ENCODE measurements at places on chromosomes 7 and 10. TPM values are rescaled to one million over a fixed set of nuclear protein-coding genes. Genes with fewer than 3 reads are reported as not detected.

- peak; percentile 98 for DNase-seq
These were observed at the start of gene TASOR2 for GRCh38 chr10:5684318-5684970. Gene TASOR2 (plus strand): TSS chr10:5684838. CDS start chr10:5720643, 35,805 bp downstream.

GRCh38 chr10:96124230-96125141 is 5.6 kb upstream of the ZNF518A start:
- DNase-seq, result peak; percentile 60

GRCh38 chr10:66180581-66181318 is 745.1 kb upstream of the LRRTM3 start:
- DNase-seq, result peak; percentile 6

The GRM3 gene
- not detected for total RNA-seq

The PNLIPRP2 gene
- 10.3 TPM for total RNA-seq

The TUBAL3 gene
- total RNA-seq, result 53.9 TPM

DNA sequence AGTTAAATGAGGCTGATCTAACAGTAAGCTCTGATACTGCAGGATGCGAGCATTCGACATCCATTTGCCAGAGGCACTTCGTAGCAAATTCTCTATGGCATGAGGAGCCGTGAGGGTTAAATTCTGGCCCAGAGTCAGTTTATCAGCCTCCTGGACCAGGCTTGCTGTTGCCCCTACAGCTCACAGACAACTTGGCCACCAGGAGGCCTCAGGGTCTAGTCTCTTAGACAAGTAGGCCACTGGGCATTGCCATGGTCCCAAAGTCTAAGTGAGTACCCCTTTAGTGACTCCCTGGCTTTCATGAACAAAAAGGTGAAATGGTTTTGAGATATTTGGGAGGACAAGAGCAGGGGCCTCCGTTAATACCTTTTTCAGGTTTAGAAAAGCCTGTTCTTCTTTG is 178.0 kb upstream of the MBL2 start:
- DNase-seq, result no peak

The HTR7 gene
- 0.61 TPM for total RNA-seq

GRCh38 chr10:131650169-131650705 is 250.6 kb upstream of the PPP2R2D start:
- DNase-seq, result no peak

The CALCR gene
- total RNA-seq, result not detected

DNA sequence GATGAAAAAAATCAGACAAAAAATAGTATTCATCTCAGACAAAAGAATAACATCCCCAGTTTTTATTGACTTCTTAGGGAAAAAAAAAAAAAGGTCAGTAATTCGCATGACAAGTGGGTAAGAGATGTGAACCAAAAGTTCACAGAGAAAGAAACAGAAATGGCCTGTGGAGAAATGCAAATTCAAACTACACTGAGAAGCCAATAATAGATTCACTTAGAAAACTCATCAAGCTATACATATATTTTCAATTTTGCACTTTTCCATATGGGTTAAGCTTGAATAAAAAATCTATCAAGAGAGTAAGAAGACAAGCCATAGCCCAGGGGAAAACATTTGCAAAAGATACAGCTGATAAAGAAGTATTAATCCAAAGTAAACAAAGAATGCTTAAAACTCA is 28.0 kb downstream of the HERC4 start:
- DNase-seq, result no peak

- no peak for DNase-seq
These were observed 42.2 kb upstream of the HSPB1 start for GRCh38 chr7:76260171-76260703.

GRCh38 chr7:132092106-132092505 is 484.2 kb downstream of the PLXNA4 start:
- DNase-seq, result no peak

GRCh38 chr7:132433301-132433700 is 143.0 kb downstream of the PLXNA4 start:
- DNase-seq, result no peak

- DNase-seq, result no peak
These were observed 457.4 kb upstream of the TPK1 start for GRCh38 chr7:145293228-145293701.

The CALML5 gene
- not detected for total RNA-seq

GRCh38 chr7:123784263-123784662 is 35.5 kb upstream of the WASL start:
- no peak for DNase-seq

The ACHE gene
- total RNA-seq, result 29.2 TPM

The H2BK1 gene
- total RNA-seq, result not detected

GRCh38 chr10:99233000-99233688 is 2.5 kb downstream of the HPSE2 start:
- no peak for DNase-seq

- peak; percentile 67 for DNase-seq
These were observed 128.5 kb downstream of the MAD1L1 start for GRCh38 chr7:2104107-2104710.

DNA sequence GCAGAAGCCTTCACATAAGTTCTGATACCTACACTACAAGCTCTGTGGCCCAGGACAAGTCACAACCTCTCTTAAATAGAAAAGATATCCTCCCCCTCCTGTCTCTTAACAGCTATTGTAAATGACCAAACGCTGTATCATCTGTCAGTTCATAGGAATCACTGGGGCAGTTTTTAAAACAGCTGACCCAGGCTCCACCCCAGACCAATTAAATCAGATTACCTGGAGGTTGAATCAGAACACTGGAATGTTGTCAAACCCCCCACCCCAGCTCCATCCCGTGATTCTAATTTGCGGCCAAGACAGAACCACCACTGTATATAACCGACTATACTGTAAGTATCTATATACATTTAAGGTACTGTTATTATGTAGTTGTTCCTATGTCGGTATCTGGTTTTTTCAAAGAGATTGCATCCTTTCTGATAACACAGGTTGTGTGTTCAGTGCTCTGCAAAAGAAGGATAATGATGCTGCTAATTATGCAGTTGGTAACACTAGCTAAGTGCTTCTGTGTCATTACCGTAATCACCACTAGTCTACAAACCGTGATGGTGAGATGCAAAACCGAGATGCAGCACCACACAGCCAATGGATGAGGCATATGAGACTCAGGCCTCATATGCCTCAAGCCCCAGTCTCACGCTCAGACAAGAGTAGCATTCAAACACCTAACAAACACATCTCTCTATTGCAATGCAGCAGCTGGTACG is 47.4 kb downstream of the TNS3 start:
- DNase-seq, result no peak

DNA sequence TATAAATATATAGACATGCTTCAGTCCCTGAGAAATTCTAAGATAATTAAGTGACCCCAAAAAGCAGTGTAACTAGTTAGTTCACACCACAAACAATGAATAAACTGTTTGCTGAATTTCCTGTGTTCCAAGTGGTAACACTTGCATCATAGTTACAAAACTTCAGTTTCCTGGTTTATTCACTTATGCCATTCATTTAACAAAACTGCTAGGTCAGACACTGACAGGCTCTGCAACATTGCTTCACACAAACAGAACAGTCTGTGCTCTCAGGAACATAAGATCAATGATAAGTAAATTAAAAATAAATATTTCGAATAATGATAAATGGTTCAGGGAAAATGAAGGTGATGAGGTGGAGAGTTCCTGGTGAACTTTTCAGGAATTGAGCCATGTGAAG is 133.3 kb upstream of the NAMPT start:
- no peak for DNase-seq

- no peak for DNase-seq
These were observed 44.9 kb downstream of the HYCC1 start for GRCh38 chr7:22969010-22969431.

- DNase-seq, result no peak
These were observed 552.4 kb upstream of the MGMT start for GRCh38 chr10:128914681-128915080.

- DNase-seq, result no peak
These were observed 11.2 kb upstream of the OR2A5 start for GRCh38 chr7:144037414-144038035.

DNA sequence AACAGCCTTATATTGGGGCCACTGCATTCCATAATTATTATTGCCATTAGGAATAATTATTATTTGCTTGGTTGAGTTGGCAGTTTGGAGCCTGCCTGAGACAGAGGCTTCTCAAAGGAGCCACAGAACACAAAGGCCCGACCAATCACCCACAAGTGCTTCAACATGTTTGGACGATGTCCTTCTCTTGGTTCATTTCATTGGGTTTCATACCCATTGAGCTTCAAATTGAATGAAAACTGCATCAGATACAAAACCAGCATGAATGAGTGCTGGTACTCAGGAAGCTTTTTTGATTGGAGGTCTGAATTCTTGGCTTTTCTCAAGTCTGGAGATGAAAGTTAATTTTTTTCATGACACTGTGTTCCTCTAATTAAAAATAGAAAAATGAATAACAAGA is 168.3 kb downstream of the CREB5 start:
- no peak for DNase-seq

The AGAP5 gene
- 8.0 TPM for total RNA-seq

DNA sequence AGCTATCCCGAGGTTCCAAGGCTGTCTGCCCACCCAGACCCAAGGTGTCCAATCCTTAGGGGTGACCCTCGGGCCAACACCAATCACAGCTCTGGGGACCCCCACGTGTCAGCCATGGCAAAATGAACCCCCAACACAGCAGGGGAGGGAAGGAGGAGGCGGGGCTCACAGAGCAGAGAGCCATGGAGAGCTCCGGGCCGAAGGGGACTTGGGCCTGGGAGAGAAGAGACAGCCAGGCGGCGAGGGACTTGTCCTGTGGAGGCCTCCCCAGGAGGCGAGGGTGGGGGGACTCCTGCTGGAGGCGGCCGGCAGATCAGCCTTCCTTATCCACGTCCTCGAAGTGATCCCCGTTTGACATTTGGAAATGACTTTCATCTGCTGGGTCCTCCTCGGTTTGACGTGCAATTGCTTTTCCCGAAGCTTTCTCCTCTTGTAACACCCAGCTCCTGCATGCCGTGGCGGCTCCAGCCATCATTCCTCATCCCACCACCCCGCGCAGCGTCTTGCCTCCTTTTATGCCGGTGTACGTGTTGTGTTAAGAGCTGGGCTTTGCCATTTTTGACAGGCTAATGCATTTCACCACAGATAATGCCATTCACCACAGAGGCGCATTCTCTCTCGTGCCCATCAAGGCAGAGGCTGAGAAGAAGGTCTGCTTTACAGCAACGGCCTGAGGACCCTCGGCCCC is 337.4 kb downstream of the DNAJB6 start:
- DNase-seq, result no peak

DNA sequence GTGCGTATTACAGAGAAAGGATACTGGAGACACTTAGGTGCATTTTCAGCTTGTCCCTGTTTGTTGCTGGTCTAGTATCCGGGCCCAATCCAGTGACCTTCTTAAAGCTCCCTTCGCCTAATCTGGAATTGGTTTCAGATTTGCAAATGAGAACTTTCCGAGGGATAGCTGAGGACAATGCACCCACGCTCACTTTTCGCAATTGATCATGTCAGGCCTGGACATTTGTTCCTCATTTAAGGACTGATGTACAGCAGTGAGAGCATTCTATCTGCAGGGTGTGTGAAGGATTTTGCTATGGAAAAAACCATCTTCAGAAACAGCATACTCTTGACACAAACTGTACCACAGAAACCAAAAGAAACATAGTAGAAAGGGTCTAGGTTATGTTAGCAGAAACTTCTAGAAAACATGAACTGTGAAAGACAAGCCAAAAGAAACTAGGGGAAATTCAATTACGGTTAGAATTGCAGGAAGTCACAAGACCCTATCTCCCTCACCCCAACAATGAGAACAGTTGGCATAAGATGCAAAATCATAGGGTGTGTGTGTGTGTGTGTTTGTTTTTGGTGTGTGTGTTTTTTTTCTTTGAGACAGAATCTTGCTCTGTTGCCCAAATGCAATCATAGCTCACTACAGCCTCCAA is 331.1 kb downstream of the CALN1 start:
- no peak for DNase-seq

DNA sequence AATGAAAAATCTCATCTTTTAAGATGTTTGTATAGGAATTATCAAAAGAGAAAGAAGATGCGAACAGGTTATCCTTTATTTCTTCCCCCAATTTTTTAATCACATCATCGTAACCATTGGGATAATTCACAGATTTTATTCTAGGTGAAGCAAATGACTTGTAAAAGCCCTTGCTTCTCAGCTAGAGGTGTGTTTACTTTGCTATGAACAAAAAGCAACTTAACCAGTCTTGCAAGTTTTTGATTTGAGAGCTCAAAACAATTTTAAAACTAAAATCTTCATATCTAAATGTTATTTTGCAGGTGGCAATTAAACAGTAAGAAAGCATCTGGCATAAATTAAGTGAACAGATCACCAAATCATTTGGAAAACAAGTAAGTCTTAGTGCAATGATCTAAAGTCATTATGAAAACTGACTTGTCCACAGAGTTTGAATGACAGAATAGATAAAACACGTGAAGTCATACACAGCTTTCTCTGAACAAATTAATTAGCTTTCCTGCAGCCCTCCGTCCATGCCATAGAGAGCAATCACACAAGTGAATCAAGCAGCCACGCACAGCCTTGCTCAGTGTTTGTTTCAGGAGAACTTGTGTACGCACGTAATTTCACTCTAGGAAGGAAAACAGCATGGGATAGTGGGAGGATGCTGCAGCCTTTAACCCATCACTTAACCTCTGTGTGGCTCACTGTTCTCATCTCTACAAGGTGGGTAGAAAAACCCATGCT is 85.0 kb upstream of the ZNF800 start:
- DNase-seq, result no peak

DNA sequence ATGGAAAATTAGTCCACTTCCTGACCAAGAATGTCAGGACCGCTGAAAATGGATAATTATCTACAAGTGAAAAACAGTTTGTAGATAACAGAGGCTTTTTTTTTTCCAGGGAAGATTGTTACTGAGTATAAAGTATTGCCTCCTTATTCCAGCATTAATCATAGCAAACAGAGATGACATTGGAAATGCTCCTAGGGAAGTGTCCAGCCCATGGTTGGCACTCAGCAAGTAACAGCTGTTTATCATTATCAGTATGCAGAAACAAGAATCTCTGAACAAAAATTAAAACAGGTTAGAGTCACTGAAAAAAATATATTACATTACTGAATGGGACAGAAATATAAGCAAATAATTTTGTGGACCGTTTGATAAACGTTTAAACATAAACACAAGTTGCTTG is 14.6 kb downstream of the FGL2 start:
- no peak for DNase-seq

DNA sequence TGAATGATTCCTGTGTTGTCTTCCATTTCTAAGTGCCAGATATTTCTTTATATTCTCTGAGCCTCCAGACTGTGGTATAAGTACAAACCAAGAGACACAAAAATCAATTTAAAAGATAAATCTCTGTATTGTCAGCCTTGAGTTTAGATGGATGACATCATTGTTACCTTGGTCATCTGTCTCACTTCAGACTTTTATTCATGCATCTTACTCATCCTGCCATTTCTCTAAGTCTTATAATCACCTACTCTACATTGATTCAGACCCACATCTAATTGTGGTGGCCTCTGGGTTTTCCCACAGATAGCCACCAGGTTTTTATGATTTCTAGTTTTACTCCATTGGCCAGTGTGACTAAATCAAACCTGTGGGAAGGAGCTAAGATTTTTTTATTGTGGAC is 26.8 kb upstream of the HDAC9 start:
- DNase-seq, result no peak

The PSD gene
- 26.1 TPM for total RNA-seq

The TMEM236 gene
- 53.0 TPM for total RNA-seq
